ENCODE measurements at places on chromosomes 4 and X.

DNA sequence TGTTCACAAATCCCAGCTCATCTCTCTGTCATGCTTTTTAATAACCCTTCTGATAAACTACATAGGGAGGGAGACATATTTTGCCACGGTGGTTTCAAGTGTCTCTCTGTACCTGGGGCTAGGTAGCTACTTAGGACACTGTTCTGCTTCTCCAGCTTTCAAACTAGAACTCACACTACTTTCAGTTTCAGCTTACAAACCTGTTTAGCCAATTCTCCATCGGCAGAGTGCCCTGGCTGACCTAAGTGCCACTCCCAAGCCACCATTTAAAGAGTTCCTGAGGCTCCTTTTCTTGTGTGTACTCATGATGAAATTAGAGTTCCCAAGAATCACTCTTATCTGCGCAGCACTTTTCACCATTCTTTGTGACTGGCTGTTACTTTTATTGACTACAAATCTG lies 899.2 kb downstream of the FAT4 start:
- DNase-seq = no peak

DNA sequence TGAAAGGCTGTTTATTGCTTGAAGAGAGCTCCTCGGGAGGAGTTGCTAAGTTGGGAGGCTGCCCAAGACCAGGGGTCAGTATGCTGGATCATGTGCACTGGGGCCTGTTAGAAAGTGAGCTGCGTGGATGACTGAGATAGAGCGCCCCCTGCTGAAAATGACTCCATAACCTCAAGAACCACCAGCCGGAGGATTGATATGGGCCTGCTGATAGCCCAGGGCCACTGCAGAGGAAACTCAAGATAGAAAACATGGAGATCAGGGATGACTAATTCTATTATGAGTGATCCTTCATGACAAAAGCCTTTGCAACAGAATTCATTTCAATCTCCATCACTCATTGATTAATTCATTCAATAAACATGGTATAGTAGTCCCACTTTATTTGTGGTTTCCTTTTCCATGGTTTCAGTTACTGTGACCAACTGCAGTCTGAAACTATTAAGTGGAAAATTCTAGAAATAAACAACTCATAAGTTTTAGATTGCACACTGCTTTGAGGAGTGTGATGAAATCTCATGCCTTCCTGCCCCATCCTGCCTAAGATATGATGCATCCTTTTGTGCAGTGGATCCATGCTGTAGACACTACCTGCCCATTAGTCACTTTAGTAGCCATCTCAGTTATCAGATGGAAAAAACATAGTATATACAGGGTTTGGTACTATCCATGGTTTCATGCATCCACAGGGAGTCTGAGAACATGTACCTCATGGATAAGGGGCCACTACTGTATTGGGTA lies 126.7 kb upstream of the MBNL3 start:
- no peak for DNase-seq

DNA sequence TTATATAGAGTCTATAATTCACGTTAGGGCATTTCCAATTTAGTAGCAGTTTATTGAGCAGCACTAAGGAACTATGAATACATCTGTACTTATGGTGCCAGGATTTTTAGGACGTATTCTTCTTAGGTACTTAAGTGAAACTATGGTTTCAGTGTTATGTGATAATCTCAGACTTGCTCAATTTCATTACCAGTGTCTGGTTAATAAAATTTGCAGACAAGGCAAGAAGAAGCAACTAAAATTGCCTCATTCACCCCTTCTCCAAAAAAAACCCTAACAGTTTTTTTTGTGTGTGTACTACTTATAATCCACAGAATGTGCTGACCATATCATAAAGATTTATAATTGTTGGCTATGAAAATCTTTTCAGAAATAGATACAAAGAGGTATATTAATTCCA lies 6.0 kb upstream of the CXCL10 start:
- DNase-seq = no peak

DNA sequence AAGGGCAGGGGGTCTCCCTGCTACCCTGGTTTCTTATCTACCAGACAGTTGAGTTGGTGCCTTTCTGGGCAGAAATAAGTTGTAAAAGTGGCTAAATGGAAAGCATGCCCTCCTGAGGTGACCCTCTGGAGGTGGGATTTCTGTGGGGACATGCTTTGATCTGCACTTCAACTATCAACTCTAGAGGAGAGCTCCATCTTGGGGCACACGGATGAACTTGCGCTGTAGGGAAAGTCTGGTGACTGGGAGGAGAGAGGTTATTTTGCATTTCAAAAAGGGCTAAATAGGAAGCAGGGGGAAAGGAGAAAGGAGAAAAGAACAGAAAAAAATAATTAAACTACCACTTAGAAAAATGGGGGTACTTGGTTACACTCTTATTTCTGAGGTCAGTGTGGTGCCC lies 12.7 kb upstream of the RHOXF2B start:
- DNase-seq = no peak

DNA sequence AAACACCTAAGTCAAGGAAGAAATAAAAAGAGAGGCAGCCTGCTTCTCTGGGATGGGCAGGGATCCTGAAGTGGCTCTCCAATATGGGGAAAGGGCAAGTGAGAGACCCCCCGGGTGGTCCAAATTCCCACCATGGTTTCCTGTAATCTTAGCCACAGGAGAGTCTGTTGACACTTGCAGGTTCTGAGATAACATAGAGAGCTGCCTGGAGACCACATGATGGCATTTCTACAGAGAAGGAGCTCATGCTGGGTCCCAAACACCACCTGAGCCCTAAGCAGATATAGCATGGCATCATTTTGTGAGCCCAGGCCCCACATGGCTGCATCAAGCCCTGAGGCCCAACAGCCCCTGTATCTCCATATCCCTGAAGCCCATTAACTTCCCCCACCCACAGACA lies 26.1 kb downstream of the PABPC1L2B start:
- DNase-seq = no peak

DNA sequence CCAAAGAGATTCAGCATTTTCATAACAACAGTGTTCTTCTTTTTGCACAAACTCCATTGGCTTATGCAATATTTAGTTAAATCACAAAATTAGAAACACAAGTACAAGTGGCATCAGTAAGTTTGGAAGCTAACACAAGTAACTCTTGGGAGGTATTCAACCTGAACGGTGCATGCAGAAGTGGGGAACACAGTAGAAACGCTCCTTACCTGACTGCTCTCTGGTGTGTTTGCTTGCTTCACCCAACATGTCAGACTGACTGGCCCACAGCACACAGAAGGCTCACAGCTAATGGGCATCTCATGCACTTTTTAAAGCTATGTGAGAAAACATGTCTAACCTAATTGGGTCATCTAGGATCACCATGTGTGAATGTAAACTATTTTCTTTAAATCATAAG lies 133.6 kb downstream of the MAGEB17 start:
- DNase-seq = no peak

DNA sequence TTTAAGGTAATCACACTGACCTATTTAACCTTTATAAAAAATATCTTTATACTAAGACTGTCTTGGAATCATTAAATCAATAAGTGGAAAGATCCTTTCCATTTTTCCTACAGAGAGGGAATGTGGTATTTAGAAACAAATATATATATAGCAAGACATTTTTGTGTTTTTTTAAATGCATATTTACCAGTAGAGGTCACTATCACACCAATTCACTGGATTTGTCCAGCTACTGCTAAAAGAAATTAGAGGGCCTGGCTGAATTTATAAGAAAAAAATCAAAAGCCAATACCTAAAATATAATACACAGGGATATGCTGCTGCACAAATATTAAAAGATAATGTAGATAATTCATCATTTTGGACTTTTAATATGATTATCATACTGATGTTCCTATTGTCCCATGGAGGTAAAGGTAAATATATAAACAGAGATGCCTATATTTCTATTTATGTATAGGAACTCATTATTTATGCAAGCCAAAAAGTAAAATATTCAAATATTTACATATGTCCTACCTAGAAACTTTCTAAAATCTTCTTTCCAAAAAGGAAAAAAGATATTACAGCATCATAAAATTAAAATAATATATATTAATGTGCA lies 69.5 kb downstream of the PDE5A start:
- no peak for DNase-seq

DNA sequence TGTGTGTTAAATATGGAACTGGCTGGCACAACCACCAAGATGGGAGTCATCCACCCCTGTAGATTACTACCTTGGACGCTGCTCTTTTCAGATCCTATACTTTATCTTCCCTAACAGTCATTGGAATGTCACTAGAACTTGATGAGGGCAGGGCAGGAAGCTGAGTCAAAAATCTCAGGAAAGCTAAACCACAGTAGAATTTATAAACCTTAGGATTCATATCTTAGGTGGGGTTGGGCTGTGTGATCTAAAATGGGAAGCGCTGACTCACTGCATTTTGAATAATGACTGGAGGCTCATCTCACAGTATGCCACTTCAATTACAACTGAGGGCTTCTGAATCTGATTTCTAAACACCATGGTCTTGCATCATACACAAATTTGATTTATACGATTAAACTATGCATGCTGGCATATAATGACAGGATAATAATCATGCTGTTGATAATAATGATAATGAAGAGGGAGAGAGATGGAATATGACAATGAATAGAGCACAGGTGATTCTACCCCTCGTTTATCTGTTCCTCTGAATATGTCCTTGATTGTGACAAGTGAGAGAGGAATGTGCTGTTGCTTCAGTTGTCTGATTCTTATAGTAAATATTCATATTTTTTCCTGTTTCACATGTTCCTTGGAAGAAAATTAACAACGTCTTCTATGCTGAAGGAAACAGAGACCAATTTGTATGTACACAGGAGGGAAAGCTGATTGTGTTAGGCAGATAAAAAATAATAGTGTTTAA lies 270.3 kb upstream of the HS3ST1 start:
- DNase-seq = no peak

- no peak for DNase-seq
These were observed 12.4 kb downstream of the PPID start for GRCh38 chr4:158710814-158711213.

DNA sequence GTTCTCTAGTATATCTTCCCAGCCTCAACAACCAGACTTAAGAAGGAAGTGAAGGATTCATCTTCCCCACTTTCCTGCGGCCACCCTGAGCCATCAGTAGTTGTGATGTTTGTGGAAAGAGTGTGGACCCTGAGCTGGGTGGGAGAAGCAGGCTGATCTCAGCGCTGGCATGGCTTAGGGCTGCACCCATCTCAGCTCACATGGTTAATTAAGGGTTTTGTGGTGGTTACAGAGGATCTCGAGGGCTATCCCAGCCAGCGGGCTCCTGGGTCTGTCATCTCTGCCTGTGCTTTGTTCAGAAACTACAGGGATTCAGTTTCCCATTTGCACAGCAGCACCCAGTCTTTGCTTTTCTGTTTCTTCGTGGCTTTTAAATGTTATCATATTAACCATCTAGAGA lies 163.4 kb downstream of the PTTG2 start:
- no peak for DNase-seq

GRCh38 chr4:121742794-121743193 lies 22.2 kb downstream of the SMIM43 start:
- DNase-seq = no peak

- no peak for DNase-seq
These were observed 134.9 kb upstream of the LEF1 start for GRCh38 chr4:108303488-108304177.

- DNase-seq = no peak
These were observed 31.0 kb downstream of the TMEM131L start for GRCh38 chr4:153497091-153497531.

- no peak for DNase-seq
These were observed 135.4 kb downstream of the ASMT start for GRCh38 chrX:1750267-1750666.

DNA sequence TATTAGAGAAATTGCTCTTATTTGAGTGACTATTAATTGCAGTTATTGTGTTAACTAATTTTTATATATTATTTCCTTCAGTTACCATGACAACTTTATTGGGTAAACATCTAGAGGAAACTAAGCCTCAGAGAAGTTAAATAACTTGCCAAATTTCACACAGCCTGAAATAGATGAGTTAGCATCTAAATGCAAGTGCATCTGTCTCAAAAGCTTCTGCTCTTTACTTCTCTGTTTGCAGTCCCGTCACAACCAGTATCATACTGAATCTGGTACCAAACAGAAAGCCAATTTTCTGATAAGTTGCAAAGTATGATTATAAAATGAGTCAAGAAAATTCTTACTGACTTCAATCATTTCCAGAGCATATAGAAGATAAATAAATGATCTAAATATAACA lies 1544.9 kb upstream of the PCDH7 start:
- no peak for DNase-seq

DNA sequence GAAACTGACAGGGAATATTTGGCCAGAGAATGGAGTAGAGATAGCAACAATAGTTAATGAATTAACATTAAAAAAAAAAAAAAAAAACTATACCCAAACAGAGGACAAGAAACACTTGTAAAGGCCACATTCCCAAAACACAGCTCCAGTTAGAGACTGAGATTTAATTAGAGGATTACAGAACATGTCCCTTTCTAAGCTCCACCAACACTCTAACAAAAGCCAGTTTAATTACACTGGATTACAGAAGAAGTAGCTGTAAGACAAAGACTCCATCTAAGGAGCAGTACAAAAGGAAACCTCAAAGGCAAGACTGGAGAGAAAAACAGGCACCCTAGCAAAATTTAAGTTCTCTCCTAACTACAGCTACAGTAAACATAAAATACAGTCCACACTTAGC lies 1247.7 kb upstream of the AGA start:
- DNase-seq = no peak

GRCh38 chr4:22911285-22911684 lies 218.5 kb downstream of the GBA3 start:
- no peak for DNase-seq

GRCh38 chrX:69961365-69962072 lies 88.2 kb downstream of the AWAT2 start:
- no peak for DNase-seq

- no peak for DNase-seq
These were observed 136.6 kb downstream of the STAG2 start for GRCh38 chrX:124098089-124098488.

DNA sequence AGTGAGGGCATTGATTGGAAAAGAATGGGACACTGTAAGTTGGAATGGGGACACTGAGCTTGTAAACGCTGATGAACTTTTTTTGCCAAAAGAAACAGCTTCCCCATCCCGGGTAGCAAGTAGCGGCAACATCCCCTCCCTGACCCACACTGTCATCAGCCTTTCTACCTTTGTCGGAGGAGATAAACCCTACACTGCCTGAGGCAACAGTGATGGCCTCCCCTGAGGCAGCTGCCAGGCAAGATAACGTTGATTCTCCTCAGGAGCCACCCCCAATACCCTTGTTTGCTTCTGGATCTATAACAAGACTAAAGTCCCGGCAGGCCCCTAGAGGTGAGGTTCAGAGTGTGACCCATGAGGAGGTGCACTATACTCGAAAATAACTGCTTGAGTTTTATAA lies 10.3 kb upstream of the RAB33B start:
- DNase-seq = no peak

- no peak for DNase-seq
These were observed 91.7 kb downstream of the FHDC1 start for GRCh38 chr4:153027866-153028265.

GRCh38 chrX:96590403-96590802 lies 94.2 kb upstream of the DIAPH2 start:
- DNase-seq = no peak

- no peak for DNase-seq
These were observed 57.3 kb upstream of the ADGRA3 start for GRCh38 chr4:22573198-22573597.

GRCh38 chrX:10741003-10741402 lies 120.6 kb upstream of the MID1 start:
- DNase-seq = no peak

- DNase-seq = no peak
These were observed 36.0 kb upstream of the SORCS2 start for GRCh38 chr4:7156328-7156727.

Measured in stimulated activated CD8-positive, alpha-beta memory T cell treated with anti-CD3 and anti-CD28 coated beads, Interleukin-7, amount 100 ng/mL, for 1 hour (primary cell).